ENCODE measurements at places on chromosomes 6 and 20. TPM values are rescaled to one million over a fixed set of nuclear protein-coding genes. Genes with fewer than 3 reads are reported as not detected.
A peak's percentile ranks its signal among the peaks of the same experiment; 100 is the strongest.

Gene PSMB9
- polyA plus RNA-seq = 12.3 TPM

Gene GSS
- 68.3 TPM for polyA plus RNA-seq

Gene CEP250
- 21.7 TPM for polyA plus RNA-seq

- no peaks in the 10 kb centered on the region for H3K36me3 ChIP-seq
- H3K27me3 ChIP-seq = no peaks in the 10 kb centered on the region
- peak; percentile 59 for DNase-seq
- H3K4me3 ChIP-seq = no peak overlapping the region
- H3K27ac ChIP-seq = no peak overlapping the region
These were observed 99.3 kb upstream of the CHD6 start for GRCh38 chr20:41717483-41717882.

- no peak overlapping the region for H3K4me3 ChIP-seq
- no peaks in the 10 kb centered on the region for H3K36me3 ChIP-seq
- DNase-seq = no peak
- H3K4me1 ChIP-seq = no peaks in the 10 kb centered on the region
- H3K27ac ChIP-seq = no peak overlapping the region
These were observed 113.3 kb downstream of the ZFP64 start for GRCh38 chr20:52078289-52078688.

- no peak for DNase-seq
- H3K4me3 ChIP-seq = no peak overlapping the region
- no peaks in the 10 kb centered on the region for H3K27me3 ChIP-seq
These were observed 115.5 kb downstream of the CCDC170 start for GRCh38 chr6:151609146-151609902.

GRCh38 chr6:104537180-104537579, 322.5 kb downstream of the HACE1 start:
- DNase-seq = peak; percentile 63
- H3K27ac ChIP-seq = no peak overlapping the region
- H3K36me3 ChIP-seq = no peaks in the 10 kb centered on the region
- H3K4me3 ChIP-seq = no peak overlapping the region
- H3K27me3 ChIP-seq = peaks cover 5% of the 10 kb centered on the region

DNA sequence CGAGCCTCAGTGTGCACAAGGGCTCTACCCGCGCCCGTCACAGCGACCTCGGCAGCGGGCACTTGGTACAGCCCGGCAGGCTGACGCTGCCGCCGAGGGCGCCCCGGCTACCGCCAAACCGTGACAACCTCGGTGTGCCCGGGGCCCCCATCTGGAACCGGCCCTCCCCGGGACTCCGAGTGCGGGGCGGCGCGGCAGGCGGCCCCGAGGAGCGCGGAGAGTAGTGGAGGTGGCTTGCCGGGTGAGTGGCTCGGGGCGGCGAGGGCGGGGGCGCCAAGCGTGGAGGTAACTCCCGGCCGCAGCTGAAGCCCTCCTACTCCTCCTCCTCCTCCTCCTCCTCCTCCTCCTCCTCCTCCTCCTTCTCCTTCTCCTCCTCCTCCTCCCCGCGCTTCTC, at the start of gene ISM1:
Gene ISM1 (plus strand): TSS at position 371 of the 394 bp plus-strand sequence. CDS start 503 bp downstream, outside the sequence.
- H3K36me3 ChIP-seq = no peaks in the 10 kb centered on the region
- H3K27ac ChIP-seq = no peak within 1 kb of the TSS
- H3K4me3 ChIP-seq = peak within 1 kb of the TSS; percentile 67
- H3K27me3 ChIP-seq = peaks cover 56% of the 10 kb centered on the region
- H3K4me1 ChIP-seq = no peaks in the 10 kb centered on the region

DNA sequence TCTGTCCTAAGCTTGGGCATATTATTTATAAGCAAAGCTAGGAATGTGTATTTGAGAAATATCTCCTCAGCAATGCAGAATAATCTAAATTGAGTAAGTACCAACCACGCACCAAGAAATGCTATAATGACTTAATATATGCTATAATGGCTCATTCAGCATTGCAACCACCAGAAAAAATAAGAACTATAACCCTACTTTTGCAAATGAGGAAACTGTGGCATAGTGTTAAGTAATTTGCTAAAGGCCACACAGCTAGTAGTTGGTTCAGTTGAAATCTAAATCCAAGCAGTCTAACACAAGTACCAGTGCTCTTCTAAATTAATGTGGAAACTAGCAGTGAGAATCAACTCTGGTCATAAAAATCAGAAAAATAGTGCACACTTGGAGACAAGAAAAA, 35.7 kb downstream of the HBS1L start:
- H3K27ac ChIP-seq = no peak overlapping the region
- H3K36me3 ChIP-seq = 0 out of 2 replicates have a peak, but pooled peaks cover 3% of the 10 kb centered on the region
- no peak for DNase-seq
- H3K4me1 ChIP-seq = peaks cover 6% of the 10 kb centered on the region

DNA sequence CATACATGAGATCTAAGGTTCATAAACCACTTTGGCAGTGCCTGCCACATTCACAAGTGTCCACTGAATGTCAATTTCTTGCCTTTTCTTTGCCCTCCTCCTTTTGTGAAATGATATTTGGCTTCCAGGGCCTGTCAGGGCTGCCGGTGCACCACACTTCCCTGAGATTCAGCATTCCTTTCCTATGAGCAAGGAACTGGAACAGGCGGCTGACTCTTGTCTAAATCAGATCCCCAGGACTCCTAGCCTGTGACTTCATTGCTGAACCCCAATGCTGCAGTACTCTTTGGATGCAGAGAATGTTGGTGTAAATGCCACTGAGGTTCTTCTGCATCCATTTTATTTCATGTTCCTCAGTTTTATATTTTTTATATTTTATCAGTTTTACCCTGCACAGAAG, 172.2 kb downstream of the ARID1B start:
- no peaks in the 10 kb centered on the region for H3K36me3 ChIP-seq
- no peaks in the 10 kb centered on the region for H3K27me3 ChIP-seq
- H3K4me1 ChIP-seq = peaks cover 48% of the 10 kb centered on the region

Measured in GM23248 (cell line).